ENCODE measurements at places on chromosomes 16 and 17.

GRCh38 chr17:4590981-4591453 is 6.7 kb downstream of the SMTNL2 start:
- H3K4me3 ChIP-seq: no peak overlapping the region
- H3K36me3 ChIP-seq: no peaks in the 10 kb centered on the region
- H3K27me3 ChIP-seq: no peaks in the 10 kb centered on the region
- H3K27ac ChIP-seq: no peak overlapping the region

DNA sequence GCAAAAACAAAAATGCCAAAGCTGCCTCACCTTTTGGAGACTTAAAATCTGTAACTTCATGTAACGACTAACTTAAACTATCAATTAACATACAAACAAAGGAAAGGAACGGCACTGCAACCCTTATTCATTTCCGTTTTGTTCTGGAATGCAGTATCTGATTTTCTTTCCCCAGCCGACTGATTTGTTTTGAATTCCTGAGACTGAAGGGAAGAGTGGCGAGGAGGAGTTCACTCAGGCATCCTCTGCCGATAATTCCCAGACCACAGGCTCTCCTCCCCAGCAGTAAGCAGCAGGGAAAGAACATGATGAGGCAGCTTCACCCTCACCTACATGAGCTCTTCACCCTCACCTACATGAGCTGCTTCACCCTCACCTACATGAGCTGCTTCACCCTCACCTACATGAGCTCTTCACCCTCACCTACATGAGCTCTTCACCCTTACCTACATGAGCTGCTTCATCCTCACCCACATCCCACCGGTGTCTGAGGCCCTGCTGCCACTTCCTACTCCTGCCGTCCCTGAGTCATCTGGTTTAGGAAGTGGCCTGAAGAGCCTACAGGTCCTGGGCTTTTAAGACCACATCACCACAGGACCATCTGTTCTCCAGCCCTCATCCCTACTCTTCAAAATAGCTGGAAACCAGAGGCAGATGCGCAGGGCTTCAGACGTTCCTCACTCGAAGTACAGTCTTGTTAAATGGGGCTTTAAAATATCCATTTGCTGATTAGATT is 168.0 kb upstream of the RPH3AL start:
- DNase-seq: no peak
- peaks cover 20% of the 10 kb centered on the region for H3K36me3 ChIP-seq
- H3K27ac ChIP-seq: no peak overlapping the region
- H3K4me1 ChIP-seq: no peaks in the 10 kb centered on the region
- no peak overlapping the region for H3K4me3 ChIP-seq
- no peaks in the 10 kb centered on the region for H3K27me3 ChIP-seq

GRCh38 chr17:57574040-57574513 is 171.0 kb downstream of the CCDC182 start:
- no peaks in the 10 kb centered on the region for H3K27me3 ChIP-seq
- H3K27ac ChIP-seq: no peak overlapping the region
- no peak for DNase-seq
- H3K4me3 ChIP-seq: no peak overlapping the region
- no peaks in the 10 kb centered on the region for H3K4me1 ChIP-seq

GRCh38 chr16:14650629-14651028 is 17.9 kb downstream of the BFAR start:
- no peak for DNase-seq
- no peak overlapping the region for H3K4me3 ChIP-seq
- H3K27ac ChIP-seq: no peak overlapping the region
- H3K4me1 ChIP-seq: no peaks in the 10 kb centered on the region
- peaks cover 76% of the 10 kb centered on the region for H3K36me3 ChIP-seq

GRCh38 chr17:7413346-7413985 is 5.8 kb downstream of the NLGN2 start:
- no peak overlapping the region for H3K27ac ChIP-seq
- no peaks in the 10 kb centered on the region for H3K36me3 ChIP-seq
- no peaks in the 10 kb centered on the region for H3K4me1 ChIP-seq
- no peak overlapping the region for H3K4me3 ChIP-seq
- DNase-seq: no peak

- H3K4me3 ChIP-seq: peak within 1 kb of the TSS; percentile 95
- no peaks in the 10 kb centered on the region for H3K27me3 ChIP-seq
- peaks cover 34% of the 10 kb centered on the region for H3K36me3 ChIP-seq
- peak; percentile 48 for DNase-seq
- peak within 1 kb of the TSS; percentile 64 for H3K27ac ChIP-seq
- H3K4me1 ChIP-seq: peaks cover 28% of the 10 kb centered on the region
These were observed at the start of gene PSMB10 for GRCh38 chr16:67936124-67936879. TSS of gene PSMB10 (minus strand) at chr16:67936850. CDS start at chr16:67936749, 101 bp downstream.

GRCh38 chr16:53091466-53092211 is 36.8 kb downstream of the CHD9 start:
- no peak overlapping the region for H3K27ac ChIP-seq
- H3K27me3 ChIP-seq: no peaks in the 10 kb centered on the region
- peak; percentile 72 for DNase-seq
- H3K4me3 ChIP-seq: peak overlapping the region; percentile 46
- H3K36me3 ChIP-seq: peaks cover 3% of the 10 kb centered on the region
- H3K4me1 ChIP-seq: peaks cover 41% of the 10 kb centered on the region

DNA sequence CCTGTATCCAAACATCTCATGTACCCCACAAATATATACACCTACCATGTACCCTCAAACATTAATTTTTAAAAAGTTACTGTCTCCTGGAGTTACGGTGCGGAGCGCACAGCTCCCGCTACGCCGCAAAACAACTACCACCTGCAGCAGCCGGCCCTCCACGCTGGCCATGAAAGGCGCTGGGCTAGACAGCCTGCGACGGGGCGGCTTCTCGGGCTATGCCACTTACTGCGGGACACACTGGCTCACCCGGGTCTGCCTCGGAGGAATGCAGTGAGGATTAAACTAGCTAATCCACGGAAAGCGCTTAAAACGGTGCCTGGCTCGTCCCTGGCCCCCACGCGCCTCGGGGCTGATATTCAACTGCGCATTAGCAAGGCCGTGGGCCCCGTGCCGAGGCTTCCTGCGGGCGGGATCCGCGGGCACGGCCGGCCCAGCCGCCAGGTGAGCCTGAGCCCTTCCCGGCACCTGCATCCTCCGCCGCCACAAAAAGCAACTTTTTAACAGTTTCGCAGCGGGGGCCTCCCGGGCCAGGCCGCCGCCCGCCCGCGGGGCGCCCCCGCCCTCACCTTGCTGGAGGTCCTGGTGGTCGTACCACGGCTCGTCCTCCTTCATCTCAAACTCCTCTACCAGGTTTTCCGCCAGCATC is 633 bp downstream of the CDR2 start:
- H3K27me3 ChIP-seq: peaks cover 10% of the 10 kb centered on the region
- peaks cover 17% of the 10 kb centered on the region for H3K4me1 ChIP-seq
- H3K36me3 ChIP-seq: no peaks in the 10 kb centered on the region
- H3K4me3 ChIP-seq: peak overlapping the region; percentile 57
- H3K27ac ChIP-seq: no peak overlapping the region
- peak; percentile 52 for DNase-seq

DNA sequence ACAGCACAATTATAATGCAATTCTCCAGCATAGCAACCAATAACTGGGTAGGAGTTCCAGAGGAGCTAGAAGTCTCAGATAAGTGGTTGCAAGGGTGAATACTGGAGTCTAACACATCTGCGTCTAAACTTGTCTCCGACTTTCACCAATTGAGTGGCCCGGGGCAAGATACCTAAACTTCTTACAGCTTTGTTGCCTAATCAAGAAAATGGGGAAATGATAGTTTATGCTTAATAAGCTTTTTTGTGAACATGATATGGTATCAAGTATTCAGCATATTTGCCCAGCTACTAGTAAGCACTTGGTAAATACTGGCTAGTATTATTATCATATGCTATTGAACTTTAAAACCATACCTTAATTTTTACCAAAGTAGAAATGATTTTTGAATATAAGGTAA is 183.5 kb downstream of the KCNJ2 start:
- no peak overlapping the region for H3K27ac ChIP-seq
- H3K36me3 ChIP-seq: no peaks in the 10 kb centered on the region
- no peaks in the 10 kb centered on the region for H3K4me1 ChIP-seq
- no peaks in the 10 kb centered on the region for H3K27me3 ChIP-seq

- no peaks in the 10 kb centered on the region for H3K27me3 ChIP-seq
- H3K4me3 ChIP-seq: no peak overlapping the region
- no peak for DNase-seq
- H3K4me1 ChIP-seq: no peaks in the 10 kb centered on the region
- no peaks in the 10 kb centered on the region for H3K36me3 ChIP-seq
- no peak overlapping the region for H3K27ac ChIP-seq
These were observed 48.7 kb downstream of the NKD1 start for GRCh38 chr16:50596762-50597450.

DNA sequence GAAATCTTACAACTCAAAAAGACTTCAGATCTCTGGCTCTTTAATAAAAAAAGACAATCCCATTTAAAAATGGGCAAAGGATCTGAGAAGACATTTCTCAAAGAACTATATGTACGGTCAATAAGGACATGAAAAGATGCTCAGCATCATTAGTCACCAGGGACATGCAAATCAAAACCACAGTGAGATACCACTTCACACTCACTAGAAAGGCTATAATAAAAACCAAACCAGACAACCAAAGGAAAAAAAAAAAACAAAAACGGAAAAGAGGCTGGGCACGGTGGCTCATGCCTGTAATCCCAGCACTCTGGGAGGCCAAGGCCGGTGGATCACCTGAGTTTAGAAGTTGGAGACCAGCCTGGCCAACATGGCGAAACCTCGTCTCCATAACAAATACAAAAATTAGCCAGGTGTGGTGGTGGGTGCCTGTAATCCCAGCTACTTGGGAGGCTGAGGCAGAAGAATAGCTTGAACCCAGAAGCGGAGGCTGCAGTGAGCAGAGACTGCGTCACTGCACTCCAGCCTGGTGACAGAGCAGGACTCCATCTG is 1.7 kb upstream of the NPIPB7 start:
- H3K4me3 ChIP-seq: no peak overlapping the region
- DNase-seq: no peak
- H3K27ac ChIP-seq: no peak overlapping the region
- no peaks in the 10 kb centered on the region for H3K4me1 ChIP-seq
- H3K27me3 ChIP-seq: no peaks in the 10 kb centered on the region
- H3K36me3 ChIP-seq: peaks cover 4% of the 10 kb centered on the region

DNA sequence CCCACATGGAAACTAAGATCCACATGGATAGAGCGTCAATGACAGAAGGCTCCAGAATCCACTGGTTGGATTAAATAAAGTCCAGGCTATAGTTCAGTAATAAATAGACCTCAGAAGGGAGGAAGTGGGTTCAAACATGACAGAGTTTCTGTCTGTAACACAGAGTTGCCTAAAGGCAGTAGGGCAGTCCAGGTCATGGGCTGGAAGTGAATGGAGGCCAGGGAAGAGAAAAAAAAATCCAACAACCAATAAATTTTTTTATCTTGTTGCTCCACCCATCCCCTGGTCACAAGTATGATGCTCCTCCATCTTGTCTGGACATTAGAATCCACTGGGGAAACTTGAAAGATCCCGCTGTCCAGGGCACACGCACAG is 92.4 kb downstream of the RGS9 start:
- no peak for DNase-seq
- peaks cover 81% of the 10 kb centered on the region for H3K27me3 ChIP-seq
- H3K36me3 ChIP-seq: no peaks in the 10 kb centered on the region
- peaks cover 26% of the 10 kb centered on the region for H3K4me1 ChIP-seq
- no peak overlapping the region for H3K27ac ChIP-seq
- no peak overlapping the region for H3K4me3 ChIP-seq

- no peak overlapping the region for H3K4me3 ChIP-seq
- H3K27ac ChIP-seq: no peak overlapping the region
- H3K27me3 ChIP-seq: no peaks in the 10 kb centered on the region
- H3K4me1 ChIP-seq: peaks cover 8% of the 10 kb centered on the region
- H3K36me3 ChIP-seq: peaks cover 10% of the 10 kb centered on the region
These were observed 24.4 kb downstream of the NAA60 start for GRCh38 chr16:3467921-3468320.

DNA sequence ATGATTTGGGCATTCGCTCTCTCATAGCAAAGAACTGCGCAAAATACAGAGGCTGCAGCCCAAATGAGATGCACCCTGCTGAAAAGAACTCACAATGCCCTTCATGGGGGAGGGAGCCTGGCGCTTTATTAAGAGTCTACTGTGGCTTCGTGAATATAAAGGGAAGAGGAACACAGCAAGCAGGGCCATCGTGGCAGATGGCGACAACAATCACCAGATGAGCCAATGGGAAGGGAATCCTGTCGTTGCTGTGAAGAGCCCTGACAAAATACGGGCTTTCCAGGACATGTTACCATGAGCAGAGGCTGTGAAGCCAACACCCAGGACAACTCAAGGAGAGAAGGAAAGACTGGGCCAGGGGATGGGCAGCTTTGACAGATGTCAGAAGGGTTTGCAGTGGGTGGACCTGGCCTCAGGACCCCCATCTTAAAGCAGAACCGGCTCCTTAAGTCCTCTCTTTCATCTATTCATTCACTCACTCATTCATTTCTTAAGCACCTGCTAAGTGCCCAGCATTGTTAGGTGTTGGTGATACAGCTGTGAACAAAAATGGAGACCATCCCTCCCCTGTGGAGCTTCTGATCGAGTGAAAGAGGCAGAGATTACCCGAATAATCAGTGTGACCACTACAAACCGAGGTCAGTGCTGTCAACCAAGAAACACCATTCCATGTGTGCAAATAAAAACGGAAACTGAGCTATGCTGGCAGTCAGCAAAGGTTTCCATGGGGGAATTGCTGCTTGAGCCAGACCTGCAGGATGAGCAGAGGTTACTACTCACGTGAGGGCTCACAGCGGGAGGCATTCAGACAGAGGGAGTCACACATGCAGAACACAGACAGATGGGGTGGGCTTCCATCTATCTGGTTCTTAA is 125.8 kb downstream of the DYNLRB2 start:
- H3K27ac ChIP-seq: no peak overlapping the region
- no peaks in the 10 kb centered on the region for H3K27me3 ChIP-seq
- DNase-seq: no peak
- H3K4me3 ChIP-seq: no peak overlapping the region
- H3K36me3 ChIP-seq: no peaks in the 10 kb centered on the region
- no peaks in the 10 kb centered on the region for H3K4me1 ChIP-seq

GRCh38 chr17:760371-760770 is 8.3 kb upstream of the GEMIN4 start:
- no peak for DNase-seq
- peaks cover 58% of the 10 kb centered on the region for H3K36me3 ChIP-seq
- H3K4me3 ChIP-seq: no peak overlapping the region
- no peaks in the 10 kb centered on the region for H3K4me1 ChIP-seq
- H3K27ac ChIP-seq: no peak overlapping the region
- no peaks in the 10 kb centered on the region for H3K27me3 ChIP-seq

DNA sequence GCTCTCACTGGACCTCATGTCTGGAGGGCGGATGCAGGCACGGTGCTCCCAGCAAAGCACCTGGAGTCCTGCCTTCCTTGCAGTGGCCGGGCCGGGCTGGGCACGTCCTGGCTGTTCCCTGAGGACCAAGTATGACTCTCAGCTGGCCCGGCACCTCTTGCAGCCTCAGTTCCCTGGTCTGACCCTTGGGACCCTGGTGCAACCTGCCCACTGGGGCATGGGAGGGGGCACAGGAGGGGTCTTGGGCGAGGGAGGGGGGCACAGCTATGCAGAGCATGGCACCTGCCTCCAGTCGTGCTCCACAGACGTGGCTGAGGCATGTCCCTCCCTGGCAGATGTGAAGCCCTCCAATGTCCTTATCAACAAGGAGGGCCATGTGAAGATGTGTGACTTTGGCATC is 19.6 kb downstream of the MAP2K3 start:
- no peak overlapping the region for H3K4me3 ChIP-seq
- H3K4me1 ChIP-seq: no peaks in the 10 kb centered on the region
- peaks cover 86% of the 10 kb centered on the region for H3K36me3 ChIP-seq
- H3K27me3 ChIP-seq: no peaks in the 10 kb centered on the region
